ENCODE measurements at places on chromosomes 11 and 22. TPM values are rescaled to one million over a fixed set of nuclear protein-coding genes. Genes with fewer than 3 reads are reported as not detected.
A peak's percentile ranks its signal among the peaks of the same experiment; 100 is the strongest.

GRCh38 chr11:66768088-66768521, 39.1 kb upstream of the SPTBN2 start:
- no peak for DNase-seq

DNA sequence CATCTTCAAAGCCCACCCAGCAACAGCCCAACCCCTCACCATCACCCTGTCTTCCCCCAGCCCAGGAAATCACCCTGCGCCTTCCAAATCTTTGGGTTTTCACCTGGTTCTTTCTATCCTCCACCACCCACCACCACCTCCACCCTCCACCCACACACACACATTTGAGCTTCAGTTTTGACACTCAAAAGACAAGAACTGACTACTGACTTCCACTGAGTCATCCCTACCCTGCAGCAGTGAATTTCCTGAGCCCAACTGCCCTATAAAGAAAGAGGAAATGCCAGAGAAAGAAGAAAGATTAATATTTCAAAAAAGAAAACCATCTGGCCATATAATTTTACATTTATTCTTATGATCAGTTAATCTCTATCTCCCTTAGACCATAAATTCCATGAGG, 137.5 kb downstream of the CHST1 start:
- no peak for DNase-seq

GRCh38 chr11:9606809-9607510, 33.5 kb downstream of the WEE1 start:
- DNase-seq, result no peak

DNA sequence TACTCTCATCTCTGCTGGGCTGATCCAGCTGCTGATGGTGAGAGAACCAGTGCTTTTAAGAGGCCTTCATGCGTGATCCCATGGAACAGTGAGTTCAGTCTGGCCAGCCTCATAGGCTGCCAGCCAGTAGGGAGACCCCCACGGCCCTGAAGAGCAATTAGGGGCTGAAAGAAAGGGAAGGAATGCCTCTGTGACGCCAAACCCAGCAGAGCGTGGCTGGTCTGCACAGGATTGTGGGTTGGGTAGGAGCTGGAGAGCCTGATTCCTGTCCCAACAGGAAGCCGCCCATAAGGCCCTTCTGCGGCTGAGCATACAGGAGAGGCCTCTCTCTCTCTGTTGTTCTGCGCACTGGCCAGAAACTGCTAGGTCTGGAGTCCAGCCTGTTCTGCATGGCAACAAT, 181.5 kb upstream of the E2F8 start:
- DNase-seq, result no peak

DNA sequence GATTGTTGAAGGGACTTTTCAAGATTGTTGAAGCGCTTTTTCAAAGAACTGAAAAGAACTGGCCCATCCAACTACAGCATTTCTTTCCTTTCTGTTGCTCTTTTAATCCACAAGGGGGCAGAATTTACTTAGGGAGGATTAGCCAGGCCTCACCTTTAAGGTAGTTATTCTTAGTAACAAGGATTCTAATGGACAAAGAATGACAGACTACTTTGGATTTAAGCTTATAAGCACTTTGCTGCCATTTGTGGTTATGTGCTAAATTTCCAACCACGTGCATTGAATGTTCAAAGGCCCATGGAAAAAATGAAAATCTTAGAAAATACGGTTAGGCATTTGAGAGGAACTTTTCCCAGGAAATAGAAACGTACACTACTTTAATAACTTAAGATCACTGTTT, 49.5 kb upstream of the HSPA8 start:
- peak; percentile 63 for DNase-seq

DNA sequence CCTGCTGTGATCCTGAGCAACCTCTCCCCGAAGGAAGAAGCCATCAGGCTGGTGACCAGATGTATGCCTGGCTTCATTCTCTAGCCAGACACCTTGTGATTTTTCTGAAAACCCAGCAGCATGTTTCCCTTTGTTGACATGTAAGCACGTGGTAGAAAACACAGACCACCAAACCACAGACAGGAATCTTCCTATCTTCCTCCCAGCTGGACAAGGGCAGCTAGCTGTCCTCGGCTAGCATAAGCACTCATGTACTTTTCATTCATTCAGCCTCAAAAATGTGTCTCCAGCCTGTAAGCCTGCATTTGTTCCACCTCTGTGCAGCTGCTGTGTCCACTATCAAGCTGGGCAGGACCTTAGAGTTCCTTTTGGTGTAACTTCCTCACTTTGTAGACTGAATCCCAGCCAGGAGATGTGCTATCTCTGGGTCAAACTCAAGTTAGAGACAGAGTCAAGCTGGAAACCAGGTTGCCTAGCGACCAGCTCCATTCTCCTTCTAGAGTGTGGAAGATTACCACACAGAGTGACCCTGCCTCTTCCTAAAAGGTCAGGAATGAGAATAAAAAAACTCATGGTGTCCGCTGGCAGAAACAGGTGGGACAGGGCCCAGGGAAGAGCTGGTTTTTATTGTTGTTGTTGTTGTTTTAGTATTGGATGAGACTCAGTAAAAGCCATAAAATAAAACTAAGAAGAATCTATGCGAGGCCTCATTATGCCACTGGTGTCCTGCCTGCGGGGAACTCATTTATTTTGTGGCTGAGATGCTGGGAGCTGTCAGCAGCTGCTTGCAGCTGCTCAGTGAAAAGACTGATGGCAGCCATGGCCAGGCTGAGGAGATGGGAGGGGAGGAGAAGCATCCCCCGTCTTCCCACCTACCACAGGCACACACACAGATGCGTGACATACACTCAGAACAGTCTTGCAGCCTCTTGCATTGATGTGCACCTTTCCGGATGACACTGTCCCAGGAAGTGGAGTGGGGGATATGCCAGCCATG, 7.4 kb upstream of the CLMP start:
- DNase-seq, result peak; percentile 65

DNA sequence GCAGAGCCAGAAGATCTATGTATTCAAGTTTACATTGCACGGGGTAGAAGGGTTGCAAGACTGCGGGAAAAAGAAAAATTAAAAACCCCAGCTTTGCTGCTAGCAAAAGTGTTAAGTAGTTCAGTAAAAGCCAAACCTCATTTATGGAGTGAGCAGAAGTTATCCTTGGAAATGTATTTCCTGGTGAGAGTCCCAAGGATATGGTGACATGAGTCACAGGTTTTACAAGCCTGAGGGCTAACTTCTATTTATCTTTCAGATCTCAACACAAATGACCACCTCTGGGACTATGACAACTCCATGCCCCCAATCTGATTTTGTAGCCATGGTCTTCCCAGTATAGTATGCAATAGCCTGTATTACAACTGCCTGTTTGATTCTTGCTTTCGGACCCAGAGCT, 26.1 kb downstream of the ABTB2 start:
- DNase-seq, result no peak

DNA sequence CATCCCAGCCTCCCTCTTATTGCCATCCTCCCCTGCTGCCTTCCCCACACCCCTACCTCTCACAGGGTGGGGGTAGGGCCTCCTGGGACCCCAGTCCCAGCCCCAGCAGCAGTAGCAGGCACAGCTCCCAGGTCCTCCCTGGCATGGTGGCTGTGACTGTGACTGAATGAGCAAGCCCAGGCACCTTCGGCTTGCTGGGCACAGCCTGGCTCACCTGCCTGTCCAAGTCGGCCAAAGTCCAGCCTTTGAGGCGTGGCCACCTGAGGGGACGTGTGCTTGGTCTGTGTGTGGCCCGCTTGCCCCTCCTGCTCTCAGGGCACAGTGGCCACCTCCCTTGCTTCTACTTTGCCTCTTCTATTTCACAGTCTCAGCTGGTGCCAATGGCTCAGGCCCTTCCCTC, at the start of gene TREH:
TREH (minus strand) TSS at position 168 of the 400 bp plus-strand sequence; CDS start at position 145, 23 bp downstream.
- DNase-seq, result peak; percentile 81

GRCh38 chr22:47850644-47851151, 1088.2 kb downstream of the TBC1D22A start:
- no peak for DNase-seq

GRCh38 chr22:22060200-22061084, 77.9 kb upstream of the TOP3B start:
- DNase-seq, result peak; percentile 55

DNA sequence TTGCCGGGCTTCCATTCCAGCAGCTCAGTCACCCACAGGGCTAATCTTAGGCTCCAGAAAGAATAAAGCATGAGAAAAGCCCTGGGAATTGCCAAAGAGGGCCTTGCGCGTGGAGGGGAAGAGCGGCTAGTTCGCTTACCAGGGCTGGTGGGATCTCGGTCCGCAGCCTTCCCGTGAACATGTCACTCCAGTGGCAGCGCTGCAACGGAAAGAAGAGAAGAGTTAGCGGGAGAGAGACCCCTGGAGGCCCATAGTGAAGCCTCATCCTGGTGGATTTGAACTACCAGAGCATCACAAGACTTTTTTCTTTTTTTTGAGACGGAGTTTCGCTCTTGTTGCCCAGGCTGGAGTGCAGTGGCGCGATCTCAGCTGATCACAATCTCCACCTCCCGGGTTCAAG, 18.0 kb downstream of the RANGAP1 start:
- DNase-seq, result no peak

GRCh38 chr11:66333896-66334604, 2.2 kb downstream of the RIN1 start:
- DNase-seq, result no peak

- no peak for DNase-seq
Observed at GRCh38 chr11:92962446-92962845, 7.0 kb upstream of the MTNR1B start.

- DNase-seq, result no peak
Observed at GRCh38 chr11:20464518-20464917, 77.0 kb downstream of the PRMT3 start.

- no peak for DNase-seq
Observed at GRCh38 chr11:13073119-13073981, 64.2 kb downstream of the RASSF10 start.

- DNase-seq, result no peak
Observed at GRCh38 chr11:12273618-12273995, 103.8 kb upstream of the PARVA start.

DNA sequence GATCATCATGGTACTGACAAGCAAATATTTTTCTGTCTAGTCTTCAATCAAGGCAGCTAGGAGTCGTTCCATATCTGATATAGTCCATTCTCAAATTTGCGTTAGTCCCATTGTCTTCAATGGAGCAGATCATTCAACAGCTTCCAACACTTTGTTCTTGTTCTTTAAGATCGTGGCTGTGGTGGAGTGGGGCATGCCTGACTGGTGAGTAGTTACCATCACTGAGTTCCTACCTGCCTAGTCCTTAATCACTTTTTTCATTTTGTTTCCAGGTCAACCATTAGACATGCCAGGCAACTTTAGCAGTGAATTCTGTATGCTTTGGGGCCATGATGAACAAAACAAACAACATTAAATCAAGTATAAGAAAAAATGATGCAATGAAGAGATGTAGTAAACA, 693.1 kb upstream of the KIRREL3 start:
- no peak for DNase-seq

DNA sequence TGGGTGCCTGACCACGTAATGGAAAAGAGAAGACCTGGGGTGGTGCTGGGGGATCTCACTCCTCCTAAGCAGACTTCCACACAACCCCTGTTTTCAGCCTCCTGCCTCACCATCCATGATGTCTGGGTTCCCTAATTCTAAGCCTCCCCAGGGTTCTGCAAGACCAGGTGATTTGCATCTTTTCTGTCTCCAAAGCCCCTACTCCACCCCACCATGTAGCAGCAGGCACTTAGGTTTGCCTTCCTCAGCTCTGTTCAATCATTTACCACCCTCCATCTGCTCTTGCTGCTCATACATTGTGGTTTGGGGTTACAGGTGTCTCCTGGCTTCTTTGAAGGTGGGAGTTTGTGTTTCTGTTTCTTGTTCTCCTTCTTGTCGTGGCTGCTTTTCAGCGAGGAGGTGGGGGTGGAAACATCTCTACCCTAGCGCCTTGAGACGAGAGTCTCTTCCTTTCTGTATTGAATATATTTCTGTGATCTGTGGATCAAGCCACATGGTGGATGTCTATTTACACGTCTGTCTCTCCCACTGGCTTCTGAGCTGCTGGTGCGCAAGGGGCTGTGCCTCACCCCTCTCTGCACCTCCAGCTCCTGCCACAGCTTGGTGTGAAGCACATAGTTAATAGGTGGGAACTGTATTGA, 6.6 kb upstream of the SSTR3 start:
- DNase-seq, result peak; percentile 68

DNA sequence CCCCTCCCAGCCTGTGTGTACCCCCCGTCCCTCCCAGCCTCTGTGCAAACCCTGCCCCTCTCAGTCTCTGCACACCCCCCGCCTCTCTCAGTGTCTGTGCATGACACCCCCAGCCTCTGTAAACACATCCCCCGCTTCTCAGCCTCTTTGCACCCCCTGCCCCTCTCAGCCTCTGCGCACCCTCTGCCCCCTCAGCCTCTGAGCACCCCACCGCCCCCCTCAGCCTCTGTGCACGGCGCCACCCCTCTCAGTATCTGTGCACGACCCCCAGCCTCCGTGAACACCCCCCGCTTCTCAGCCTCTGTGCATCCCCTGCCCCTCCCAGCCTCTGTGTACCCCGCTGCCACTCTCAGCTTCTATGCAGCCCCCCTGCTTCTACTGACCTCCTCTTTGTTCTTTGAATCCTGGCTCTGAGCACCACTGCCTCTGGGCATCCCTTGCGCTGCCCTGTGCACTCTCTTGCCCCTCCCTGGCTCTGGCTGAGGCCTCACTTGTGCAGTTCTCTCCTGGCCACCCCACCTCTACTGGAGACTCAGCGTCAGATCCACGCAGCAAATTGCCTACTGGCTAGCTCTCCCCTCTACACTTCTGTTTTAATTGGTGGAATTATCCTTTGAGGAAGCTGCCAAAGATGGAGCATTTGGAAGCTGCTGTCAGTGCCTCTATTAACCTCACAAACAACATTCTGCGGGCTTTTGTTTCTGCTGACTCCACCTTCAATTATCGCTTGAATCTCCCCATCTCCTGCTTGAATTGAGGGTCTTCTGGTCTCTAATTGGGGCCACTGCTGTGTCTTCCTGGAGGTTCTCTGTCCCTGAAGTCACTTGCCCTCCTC, 838.6 kb downstream of the TBC1D22A start:
- DNase-seq, result peak; percentile 13

- no peak for DNase-seq
Observed at GRCh38 chr22:49031746-49032330, 795.8 kb downstream of the BRD1 start.

- peak; percentile 51 for DNase-seq
Observed at GRCh38 chr11:78354408-78355308, 63.0 kb downstream of the GAB2 start.

DNA sequence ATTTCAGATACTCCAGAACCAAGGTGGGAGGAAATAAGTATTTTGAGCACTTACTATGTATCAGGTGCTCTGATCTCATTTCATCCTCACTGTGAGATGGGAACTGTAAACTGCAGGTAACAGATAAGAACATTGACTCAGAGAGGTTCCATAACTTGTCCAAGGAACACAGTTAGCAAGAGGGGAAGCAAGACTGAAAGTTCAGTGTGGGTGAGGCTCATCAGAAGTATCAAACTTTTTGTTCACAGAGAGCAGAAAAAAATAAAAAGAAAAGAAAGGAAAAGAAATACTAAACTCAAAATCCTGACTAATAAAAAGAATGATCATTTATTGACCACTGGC, 37.1 kb downstream of the RAB30 start:
- no peak for DNase-seq

Gene SOX10
- 1.7 TPM for polyA plus RNA-seq

Gene IRF7
- polyA plus RNA-seq, result 40.8 TPM

Gene TMEM191C
- 2.9 TPM for polyA plus RNA-seq

Gene CEND1
- polyA plus RNA-seq, result not detected

Gene MPZL2
- 35.4 TPM for polyA plus RNA-seq

Gene FOXRED1
- 18.9 TPM for polyA plus RNA-seq

Gene SELENOH
- polyA plus RNA-seq, result 158 TPM

Gene PATZ1
- polyA plus RNA-seq, result 13.8 TPM

Gene NTM
- polyA plus RNA-seq, result 0.50 TPM

Gene GAL3ST1
- 2.9 TPM for polyA plus RNA-seq

Gene CTSW
- polyA plus RNA-seq, result 2.7 TPM

Gene CRYBB2
- 0.92 TPM for polyA plus RNA-seq

Gene CAPN1
- polyA plus RNA-seq, result 96.1 TPM

Gene PCNX3
- 11.0 TPM for polyA plus RNA-seq

Gene TMEM225
- polyA plus RNA-seq, result not detected

Gene NXPE2
- polyA plus RNA-seq, result not detected

Data from stomach (tissue), 19 donors.